Left forelimb (tissue), 1 donor: ENCODE measurements at places on chromosomes 13 and 19.

DNA sequence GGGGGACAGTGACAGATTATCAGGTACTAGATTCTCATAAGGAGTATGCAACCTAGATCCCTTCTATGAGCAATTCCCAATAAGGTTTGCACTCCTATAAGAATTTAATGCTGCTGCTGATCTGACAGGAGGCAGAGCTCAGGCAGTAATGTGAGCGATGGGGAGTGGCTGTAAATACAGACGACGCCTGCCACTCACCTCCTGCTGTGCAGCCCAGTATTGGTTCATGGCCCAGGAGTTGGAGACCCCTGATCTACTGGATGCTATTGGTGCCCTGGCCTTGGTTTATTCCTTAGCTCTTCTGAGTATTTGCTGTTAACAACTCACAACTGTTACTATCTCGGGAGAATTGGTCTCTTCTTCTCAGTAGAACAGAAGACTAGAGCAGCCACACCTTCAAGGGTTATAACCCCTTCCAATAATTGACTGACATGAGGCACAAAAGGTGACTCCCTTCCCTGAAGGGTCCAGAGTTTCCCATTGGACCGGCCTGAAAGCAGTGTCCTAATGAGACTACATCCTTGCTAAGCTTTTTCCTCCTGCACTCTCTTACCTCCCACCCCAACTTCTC lies 35.0 kb upstream of the RBM26 start:
- DNase-seq = no peak

DNA sequence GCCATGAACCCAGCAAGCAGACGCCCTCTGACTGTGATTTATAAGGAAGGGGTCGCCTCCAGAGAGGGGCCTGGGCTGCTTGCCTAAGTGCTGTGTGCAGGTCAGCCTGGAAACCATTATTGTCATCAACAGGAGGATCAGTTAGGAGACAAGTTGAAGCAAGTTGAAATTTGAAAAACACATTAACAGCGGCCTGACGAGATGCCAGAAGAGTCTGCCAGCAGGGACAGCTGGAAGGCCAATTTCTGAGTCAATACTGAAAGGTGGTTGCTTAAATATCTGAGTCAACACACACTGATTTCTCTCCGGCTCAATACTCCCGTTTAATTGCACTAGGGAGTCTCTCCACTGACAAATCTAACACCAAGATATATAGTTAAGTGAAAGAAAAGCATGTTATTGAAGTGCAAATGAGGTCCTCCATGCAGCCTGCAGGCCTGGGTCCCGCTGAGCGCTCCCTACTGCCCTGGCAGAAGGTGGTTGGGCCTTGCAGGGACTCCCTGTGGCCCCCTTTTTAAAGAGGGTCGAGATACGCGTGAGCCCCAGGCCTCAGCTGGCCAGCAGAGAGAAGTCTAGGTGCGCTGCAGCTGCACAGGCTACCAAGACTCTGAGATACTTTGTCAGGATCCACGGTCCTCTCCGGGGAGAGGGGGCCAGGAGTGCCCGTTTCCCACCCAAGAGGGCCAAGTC lies 91.1 kb downstream of the RNASEH2B start:
- DNase-seq = peak; percentile 90

DNA sequence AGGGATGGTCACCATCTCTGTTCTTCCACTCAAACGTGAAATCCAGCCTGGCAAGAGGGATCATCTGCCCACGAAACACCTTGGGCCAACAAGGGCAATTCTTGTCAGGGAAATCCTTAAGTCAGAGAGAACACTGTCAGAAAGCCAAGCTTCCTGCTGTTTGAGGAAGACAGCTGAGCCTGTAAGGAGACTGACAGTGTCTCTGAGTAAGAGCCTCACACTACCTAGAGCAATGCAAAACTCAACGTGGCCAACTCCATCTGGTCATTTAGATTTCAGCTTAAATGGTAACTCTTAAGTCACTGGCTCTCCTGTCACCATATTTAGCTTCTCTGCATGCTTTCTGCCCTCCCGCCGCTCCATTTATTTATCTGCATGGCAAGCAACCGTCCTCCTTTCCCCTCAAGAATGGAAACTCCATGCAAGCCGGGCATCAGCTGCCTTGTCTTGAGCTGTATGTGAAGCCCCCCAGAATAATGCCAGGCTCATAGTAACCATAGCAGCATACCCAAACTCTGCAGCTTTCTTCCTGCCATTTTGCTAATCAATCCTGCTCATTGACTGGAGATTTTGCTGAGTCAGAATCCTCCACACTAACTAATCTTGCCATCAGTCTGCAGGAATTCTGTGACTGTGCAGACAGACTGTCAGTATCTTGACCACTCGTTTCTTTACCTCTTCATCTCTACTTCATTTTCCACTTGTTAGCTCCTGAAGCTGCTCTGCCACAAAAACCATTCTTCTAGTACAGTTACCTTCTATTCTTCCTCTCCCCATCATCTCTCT lies 159.8 kb downstream of the IRS2 start:
- no peak for DNase-seq

GRCh38 chr13:50187352-50188029 lies 172.2 kb downstream of the KCNRG start:
- DNase-seq = no peak

DNA sequence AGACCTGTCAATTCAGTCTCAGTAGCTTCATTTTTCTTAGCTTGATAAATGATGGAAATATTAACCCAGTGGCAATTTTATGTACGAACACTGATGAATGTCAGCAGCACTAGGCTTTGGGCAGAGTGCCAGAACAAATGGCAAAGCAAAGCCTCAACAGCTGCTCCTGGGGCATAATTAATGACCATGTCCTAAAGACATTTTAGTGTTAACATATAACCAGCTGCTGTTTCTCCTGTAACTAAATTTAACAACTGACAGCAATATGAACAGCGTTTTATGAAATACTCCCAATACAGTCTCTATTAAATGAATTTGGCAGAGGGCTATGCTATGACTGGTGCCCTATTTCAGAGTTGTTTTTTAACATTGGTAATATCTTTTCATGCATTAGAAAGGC lies 47.1 kb downstream of the ZNF568 start:
- DNase-seq = no peak

DNA sequence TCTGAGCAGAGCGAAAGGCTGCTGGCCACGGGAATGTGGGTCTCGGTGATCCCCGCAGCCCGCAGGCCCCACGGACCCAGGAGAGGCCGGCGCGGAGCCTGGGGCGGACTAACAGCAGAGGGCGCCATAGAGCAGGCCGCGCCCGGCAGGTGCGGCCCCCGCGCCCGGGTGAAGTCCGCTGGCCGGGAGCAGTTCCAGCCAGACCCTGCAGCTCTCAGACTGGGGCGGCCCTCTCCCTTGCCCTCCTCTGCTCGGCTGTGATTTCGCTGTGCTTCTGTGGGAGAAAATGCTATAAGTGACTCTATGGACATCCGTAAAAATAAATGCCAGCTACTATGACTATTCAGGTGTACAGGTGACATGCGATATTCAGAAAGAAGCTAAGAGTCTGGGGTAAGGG lies 37.7 kb downstream of the GSX1 start:
- DNase-seq = peak; percentile 70

DNA sequence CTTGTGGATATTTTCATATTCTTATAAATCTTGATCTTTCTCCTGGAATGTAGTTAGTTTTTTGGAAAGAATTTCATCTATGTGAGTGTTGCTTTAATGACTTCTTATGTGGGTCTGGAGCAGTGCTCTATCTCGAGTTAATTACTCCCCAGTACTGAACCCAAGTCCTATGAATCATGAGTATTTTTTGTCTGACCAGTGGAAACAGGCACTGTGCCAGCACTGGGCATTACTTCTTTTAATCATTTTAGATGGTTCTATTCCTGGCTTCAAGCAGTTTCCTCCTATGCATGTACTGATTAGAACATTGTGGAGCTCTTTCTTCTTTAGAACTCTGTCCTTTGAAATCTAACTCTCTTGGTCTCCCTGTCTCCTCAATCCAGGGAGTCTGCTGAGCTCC lies 466.3 kb downstream of the PCDH17 start:
- DNase-seq = no peak

GRCh38 chr19:17294051-17294891 lies 9.0 kb downstream of the ABHD8 start:
- DNase-seq = no peak

GRCh38 chr13:49524740-49525501 lies 29.2 kb downstream of the PHF11 start:
- DNase-seq = no peak

- DNase-seq = no peak
Observed at GRCh38 chr19:28705008-28705407, 507.9 kb downstream of the UQCRFS1 start.
